ENCODE measurements at places on chromosomes 12 and 14.

DNA sequence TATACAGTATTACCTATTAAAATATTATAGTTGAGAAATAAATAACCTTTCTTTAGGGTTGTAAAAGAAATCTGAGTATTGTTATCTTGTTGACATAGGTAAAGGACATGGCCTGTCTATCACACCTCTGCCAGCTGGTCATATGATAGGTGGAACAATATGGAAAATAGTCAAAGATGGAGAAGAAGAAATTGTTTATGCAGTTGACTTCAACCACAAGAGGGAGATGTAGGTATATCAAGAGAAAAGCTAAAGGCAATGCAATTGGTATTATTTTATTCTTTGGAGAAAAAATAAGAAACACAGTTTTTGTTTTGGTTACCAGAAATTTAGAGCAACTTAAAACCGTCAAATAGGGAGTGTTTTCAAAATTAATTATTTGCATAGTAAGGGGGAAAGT is 13.5 kb downstream of the CPSF2 start:
- no peak for DNase-seq

GRCh38 chr12:68455691-68456345 is 123.7 kb upstream of the MDM1 start:
- no peak for DNase-seq

GRCh38 chr12:60071759-60072191 is 475.9 kb downstream of the SLC16A7 start:
- no peak for DNase-seq

- DNase-seq, result no peak
Observed at GRCh38 chr14:67962215-67962644, 142.7 kb downstream of the RAD51B start.

GRCh38 chr12:56190695-56191155 is 1.4 kb upstream of the SMARCC2 start:
- DNase-seq, result peak; percentile 30

- no peak for DNase-seq
Observed at GRCh38 chr14:46399049-46399448, 252.5 kb downstream of the RPL10L start.

GRCh38 chr12:114319422-114319821 is 86.5 kb downstream of the TBX5 start:
- DNase-seq, result no peak

DNA sequence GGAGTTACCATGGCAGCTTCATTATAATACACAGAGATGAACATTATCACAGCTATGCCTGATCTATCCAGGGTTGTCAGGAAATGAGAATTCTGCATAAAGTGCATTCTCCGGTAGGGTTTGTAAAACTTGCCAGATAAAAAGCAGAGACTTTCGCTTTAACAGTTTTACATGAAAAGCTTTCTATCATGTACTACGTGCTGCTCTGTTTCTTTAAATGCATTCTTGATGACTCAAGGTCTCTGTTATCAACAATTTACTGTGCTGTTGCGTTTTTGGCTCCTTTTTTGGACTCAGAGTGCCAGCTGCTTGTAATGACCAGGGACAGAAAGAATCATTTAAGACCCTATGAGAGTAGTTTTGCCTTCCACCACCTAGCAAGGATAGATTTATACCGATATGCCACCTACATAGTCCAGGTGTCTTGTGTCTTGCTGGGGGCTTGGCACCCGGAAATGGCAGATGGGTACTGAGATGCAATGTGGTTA is 371.2 kb downstream of the BTG1 start:
- no peak for DNase-seq

- DNase-seq, result no peak
Observed at GRCh38 chr12:90333424-90333823, 621.6 kb downstream of the CCER1 start.

DNA sequence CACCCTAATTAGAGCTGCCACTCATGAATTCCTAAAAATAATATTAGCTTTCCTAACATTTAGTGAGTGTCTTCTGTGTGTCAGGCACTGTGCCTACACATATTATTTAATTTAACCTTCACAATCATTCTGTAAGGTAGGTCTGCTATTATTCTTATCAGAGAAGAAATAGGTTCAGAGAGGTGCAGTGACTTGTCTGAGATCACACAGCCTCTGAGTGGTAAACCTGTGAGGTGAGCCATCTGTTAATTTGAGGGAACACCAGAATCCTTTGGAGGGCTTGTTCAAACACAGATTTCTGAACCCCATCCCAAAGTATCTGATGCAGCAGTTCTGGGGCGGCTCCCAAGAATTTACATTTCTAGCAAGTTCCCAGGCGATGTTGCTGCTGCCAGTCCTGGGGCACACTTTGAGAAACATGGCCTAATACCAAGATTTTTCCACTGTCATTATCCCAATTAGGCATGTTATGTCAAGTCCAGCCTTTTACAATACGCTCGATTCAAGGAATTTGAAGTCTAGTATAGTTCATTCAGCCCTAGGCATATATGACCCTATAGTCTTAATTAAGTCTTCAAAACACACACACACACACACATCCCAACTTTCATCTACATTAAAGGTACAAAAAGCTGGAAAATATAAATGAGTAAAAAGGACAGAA is 19.9 kb upstream of the COX6A1 start:
- no peak for DNase-seq

DNA sequence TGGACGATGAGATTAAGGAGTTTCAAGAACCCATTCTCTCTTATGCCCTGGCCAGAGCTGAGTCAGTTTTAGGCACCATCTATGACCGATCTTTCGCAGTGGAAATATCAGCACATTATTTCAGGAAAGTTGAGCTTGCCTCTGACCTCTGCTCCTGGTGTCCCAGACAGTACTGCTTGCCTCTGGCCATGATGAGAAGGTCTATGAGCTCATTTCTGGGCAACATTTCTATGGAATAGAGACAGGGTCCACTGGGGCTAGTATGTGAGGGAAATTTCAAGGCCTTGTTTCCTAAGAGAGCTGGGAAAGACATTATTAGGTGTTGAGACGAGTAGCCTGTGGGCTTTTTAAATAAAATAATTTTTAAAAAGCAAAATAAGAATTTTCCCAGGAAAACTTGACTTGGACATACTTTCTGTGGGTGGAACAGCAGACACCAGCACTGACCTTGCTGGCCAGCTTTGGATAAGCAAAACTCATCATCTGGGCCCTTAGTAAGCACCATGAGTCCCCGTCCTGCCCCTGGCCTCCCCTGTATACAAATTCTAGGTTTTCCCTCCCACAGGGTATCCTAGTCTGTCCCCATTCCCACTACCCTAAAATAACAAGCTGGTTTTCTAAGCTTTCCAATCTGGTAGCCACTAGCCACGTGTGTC is 43.4 kb downstream of the DIO2 start:
- DNase-seq, result no peak

GRCh38 chr12:77324763-77325468 is 259.5 kb upstream of the E2F7 start:
- peak; percentile 80 for DNase-seq

DNA sequence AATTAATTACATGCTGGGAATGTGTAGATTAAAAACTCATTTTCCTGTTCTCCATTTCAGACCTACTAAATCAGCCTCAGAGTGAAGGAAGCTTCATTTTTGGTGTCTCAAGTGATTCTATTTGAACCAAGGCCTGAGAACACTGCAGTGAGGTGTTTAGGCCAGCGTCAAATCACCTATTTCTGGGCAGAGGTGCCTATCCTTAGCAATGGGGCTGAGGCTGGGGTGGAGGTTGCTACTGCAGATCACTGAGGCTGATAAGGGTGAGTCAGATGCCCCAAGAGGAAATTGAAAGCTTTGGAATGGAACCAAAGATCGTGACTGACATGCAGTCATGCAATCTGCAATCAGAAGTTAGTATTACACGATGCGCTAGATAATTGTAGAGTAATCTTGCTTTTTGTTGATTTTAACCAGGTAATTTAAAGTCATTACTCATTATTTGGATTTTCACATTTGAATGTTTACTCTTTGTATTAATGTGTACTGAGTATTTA is 4.4 kb downstream of the TXNRD1 start:
- DNase-seq, result peak; percentile 5

GRCh38 chr14:20179880-20180279 is 10.8 kb upstream of the OR11G2 start:
- no peak for DNase-seq

DNA sequence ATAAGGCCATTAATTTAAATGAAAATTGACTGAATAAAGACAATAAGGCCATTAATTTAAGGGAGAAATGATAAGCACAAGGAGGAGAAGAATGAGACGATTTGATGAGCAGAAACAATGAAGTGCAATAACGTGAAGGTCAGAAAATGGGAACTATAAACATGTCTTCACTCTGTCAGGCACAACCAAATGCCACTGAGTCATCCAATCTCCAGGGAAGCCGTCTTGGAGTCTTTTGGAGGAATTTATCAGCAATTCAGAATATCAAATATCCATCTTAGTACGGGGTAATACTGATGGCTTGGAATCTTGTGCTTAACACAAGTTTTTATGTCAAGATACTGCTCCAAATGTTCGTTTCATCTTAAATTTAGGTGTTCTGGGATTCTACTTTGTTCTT is 159.9 kb downstream of the CAPZA3 start:
- DNase-seq, result no peak

- no peak for DNase-seq
Observed at GRCh38 chr12:51963477-51963876, 12.0 kb downstream of the ACVR1B start.

DNA sequence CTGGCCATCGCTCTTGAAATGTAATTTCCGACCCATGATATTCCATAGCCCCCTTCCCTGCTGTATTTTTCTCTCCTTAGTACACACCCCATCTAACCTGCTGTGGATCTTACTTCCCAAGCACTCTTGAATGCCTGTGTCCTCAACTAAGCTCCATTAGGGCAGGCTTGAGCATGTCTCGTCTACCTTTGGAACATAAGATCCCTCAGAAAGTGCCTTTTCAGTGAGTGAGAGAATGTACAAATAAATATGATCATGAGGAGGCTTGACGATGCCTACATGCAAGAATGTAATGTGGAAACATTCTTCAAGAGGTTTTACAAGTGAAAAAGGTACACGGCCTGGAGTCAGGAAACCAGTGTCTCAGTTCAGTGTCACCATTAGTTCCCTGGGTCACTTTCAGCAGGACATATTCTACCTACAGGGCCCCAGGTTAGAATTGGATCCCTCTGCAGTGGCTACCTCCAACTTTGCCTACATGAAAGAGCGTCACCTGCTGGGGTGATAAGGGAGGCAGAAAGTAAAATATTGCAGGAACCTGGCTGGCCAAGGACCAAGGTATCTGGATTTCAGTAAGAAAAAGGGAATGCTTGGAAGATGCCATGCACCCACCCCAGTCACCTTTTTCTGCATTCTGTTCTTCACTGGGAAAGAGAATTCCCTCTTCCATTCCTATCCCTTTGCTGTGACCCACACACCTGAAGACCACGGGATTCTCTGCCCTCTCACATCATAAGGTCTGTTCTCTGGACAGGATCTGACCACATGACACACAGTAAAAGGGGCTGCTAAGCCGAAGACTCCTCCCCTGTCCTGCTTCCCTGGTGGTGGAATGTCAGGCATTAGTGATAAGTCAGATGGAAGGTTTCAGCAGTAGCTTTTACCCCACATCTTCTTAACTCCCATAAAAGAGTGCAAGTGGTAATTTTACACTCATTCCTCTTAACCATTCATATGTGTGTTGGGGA is 24.6 kb upstream of the SERPINA1 start:
- DNase-seq, result no peak

GRCh38 chr12:129102233-129102632 is 249.0 kb downstream of the GLT1D1 start:
- no peak for DNase-seq

- no peak for DNase-seq
Observed at GRCh38 chr12:56377310-56377988, 14.8 kb upstream of the APOF start.

DNA sequence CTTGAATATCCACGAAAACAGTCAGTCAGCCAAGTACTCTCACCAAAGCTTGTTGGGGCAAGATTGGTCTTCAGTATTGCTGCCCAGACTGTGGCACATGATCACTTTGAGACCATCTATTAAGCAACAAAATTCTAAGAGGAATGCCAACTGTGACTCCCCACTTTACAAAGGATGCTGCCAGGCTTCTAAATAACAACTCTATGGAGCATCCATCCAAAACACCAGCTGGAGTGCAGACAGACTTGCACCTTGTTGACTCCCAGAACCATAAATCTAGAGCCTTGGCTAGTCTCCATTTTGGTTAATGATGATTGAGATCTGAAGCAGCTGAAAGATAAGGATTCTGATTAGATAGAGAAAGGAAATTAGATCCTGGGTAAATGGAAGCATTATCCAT is 132.8 kb downstream of the DIO2 start:
- DNase-seq, result no peak

All from right kidney (tissue), 9 donors.